ENCODE measurements at places on chromosomes 5 and 9.

DNA sequence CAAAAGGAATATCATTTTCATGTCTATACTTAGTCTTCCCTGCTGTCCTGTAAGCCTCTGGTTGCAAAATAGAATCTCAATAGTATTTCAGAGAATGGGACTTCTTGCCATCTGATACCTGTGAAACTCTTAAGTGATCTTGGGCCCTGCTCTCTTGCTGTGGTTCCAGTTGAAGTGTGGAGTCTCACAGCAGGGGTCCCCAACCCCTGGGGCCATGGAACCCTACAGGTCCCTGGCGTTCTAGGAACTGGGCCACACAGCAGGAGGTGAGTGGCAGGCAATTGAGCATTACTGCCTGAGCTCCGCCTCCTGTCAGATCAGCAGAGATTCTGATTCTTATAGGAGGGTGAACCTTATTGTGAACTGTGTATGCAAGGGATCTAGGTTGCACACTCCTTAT is 65.9 kb downstream of the ZSWIM6 start:
- DNase-seq, result no peak

- DNase-seq, result no peak
Measured at GRCh38 chr9:22143799-22144625, 134.9 kb upstream of the CDKN2B start.

DNA sequence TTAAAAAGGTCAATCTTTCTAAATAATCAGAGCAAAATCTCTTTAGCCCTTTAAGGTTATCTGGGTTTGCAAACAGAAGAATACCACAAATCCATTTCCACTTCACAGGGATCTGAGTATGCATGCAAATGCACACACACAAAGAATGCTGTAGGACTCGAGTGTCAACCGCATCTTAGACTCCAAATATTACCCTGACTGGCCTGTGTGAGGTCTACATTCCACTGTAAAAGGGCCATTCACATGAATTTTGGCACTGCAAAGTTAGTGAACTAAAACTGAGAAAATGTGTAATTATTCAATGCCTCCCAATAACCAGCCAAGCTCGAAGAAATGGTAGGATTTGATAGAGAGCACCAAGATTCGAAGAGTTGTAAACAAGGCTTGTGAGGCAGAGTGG is 199.9 kb downstream of the AGTPBP1 start:
- DNase-seq, result no peak

GRCh38 chr5:21831145-21831787 is 1021.9 kb downstream of the CDH12 start:
- DNase-seq, result no peak

GRCh38 chr5:57166276-57166675 is 7.6 kb upstream of the GPBP1 start:
- no peak for DNase-seq

GRCh38 chr9:85703398-85703797 is 38.4 kb downstream of the AGTPBP1 start:
- DNase-seq, result no peak

Data from endodermal cell (in vitro differentiated cells).